ENCODE measurements at places on chromosomes 3 and 15.

DNA sequence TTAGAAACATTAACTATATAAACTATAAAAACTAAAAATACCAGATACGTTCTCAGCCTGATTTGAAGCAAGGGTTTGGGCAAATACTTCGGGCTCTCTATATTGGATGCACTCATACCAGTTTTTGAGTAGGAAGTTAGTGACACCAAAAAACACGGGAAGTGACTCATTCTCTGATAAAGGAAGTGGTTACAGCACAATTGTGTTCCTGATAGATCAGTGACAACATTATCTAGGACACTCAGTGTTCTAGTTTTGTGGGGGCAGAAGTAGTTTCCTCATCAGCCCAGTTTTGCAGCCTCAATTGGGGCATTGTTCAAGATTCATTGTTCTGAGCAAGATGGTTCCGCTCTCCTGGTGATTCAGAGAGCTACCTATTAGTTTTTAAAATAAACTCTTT, 469.6 kb upstream of the DPPA4 start:
- DNase-seq: no peak

- DNase-seq: no peak
Measured at GRCh38 chr3:81799403-81799802, 38.0 kb upstream of the GBE1 start.

DNA sequence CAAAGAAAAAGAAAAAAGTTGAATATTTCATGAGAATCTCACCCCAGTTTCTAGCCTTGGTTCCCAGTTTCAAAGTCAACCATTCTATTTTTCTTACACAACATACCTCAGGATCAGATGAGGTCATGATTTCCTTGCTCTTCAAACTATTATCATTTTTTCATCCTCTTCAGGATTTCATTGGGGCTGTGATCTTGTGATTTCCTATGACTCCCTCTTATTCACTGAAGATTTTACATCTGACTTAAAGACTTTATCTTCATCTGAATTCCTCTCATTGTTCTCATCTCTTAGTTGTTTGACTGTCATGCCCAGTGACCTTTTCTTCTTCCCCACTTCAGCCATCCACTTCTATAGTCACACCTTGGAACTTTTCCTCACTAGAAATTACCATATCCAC, 3.1 kb upstream of the C3orf33 start:
- DNase-seq: no peak

GRCh38 chr15:85793641-85794597, 806 bp downstream of the KLHL25 start:
- no peak for DNase-seq

GRCh38 chr3:157841029-157841428, 265.2 kb downstream of the SHOX2 start:
- no peak for DNase-seq

- DNase-seq: no peak
Measured at GRCh38 chr15:51765751-51766150, 14.4 kb downstream of the TMOD2 start.

GRCh38 chr3:185503521-185503920, 4.7 kb upstream of the TMEM41A start:
- DNase-seq: no peak

DNA sequence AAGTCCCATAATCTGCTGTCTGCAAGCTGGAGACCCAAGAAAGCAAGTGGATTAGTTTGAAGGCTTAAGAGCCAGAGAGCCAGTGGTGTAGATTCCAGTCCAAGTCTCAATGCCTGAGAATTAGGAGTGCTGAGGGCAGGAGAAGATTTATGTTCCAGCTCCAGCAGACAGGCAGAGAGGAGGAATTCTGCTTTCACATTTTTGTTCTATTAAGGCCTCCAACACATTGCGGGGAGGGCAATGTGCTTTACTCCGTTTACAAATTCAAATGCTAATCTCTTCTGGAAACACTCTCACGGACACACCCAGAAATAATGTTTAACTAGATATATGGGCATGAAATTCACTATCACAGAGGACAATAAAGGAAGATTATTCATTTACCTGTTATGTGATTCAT, 54.0 kb downstream of the DPH6 start:
- no peak for DNase-seq

- no peak for DNase-seq
Measured at GRCh38 chr3:153652076-153652475, 469.1 kb upstream of the ARHGEF26 start.

GRCh38 chr15:93179072-93179471, 90.1 kb upstream of the RGMA start:
- no peak for DNase-seq

DNA sequence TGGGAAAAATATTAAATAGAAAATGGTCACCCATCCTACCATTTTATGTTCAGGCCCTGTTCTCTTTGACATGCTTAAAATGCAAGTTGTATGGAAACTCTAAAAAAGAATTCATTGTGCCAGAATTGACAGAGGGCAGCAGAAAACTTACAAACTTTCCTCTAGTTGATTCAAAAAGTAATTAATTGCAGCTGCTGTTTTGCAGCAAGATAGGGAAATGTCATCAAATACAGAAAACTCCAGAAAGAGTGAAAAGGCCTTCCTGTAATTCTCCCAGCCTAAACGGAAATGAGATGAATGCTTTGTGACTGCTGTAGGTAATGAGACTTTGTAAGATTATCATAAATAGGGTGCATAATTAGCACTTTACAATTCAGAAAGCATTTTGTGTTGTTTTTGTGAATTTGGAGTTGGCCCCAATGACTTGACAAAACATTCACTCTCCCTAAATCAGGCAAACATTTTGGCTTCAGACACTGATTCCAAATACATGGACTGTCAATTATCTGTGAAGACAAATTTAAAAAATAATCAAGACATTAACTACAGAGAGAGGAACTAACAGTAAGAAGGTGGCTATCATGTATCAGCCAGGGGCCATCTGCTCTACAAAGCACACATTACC, 861.8 kb downstream of the SQOR start:
- DNase-seq: no peak

GRCh38 chr3:139236336-139236735, 107.5 kb upstream of the MRPS22 start:
- no peak for DNase-seq

DNA sequence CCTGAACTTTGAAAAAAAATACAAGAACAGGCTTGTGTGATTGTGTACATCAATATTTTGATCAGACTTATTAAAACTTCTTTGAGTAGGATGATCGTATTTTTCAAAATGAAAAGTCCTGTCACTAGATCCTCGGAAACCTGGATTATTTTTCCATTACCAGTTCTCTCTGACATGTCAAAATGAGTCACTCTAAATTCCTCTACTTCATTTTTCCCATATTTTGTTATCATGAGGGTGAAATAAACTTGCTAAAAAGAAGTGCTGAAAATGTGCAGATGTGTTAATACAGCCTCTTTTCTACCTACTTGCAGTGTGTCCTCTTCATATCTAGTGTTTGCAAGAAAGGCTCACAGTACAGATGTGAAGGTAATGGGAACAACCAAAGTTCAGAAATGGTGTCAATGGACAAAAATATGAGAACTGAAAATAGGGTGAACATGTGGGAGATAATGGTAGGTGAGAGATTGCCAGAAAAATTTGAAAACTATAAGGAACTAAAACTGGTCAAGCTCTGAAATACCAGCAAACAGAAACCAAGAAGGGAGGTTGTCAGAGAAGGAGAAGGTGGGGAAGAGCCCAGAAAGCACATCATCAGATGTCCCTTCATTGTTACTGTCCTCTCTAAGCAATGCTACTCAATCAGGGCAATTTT, 108.2 kb downstream of the EOMES start:
- no peak for DNase-seq

DNA sequence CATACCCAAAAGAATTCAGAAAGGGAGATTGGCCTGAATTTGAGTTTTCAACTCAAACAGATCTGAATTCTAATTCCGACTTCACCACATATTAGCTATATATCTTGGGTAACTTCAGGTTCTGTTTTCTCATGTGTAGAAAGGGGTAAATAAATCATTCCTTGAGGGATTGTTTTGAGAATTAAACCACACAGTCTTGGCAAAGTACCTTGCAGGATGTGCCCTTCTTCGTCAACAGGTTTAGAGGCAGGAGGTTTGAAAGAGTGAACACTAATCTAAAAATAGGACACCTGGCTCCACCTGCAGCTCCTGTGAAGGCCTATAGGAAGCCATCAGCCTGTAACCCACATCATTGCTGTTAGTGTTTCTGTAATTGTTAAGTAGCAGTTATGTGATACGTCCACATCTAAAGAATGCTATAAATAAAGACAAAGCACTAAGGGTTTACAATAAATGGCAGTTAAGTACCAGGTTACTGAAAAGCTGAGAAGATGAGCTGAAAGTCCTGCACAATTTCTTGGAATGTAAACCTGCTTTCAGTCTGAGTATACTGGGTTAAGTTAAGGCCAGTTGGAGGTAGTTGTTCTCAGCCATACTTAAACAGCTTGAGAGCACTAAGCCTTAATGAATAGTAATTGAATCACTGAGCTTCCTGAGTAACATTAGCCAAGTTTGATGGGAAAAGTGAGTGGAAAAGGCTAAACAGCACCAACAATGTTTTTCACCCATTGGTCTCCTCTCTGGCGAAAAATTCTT, 6.0 kb downstream of the CCDC80 start:
- DNase-seq: no peak

GRCh38 chr3:30299674-30300385, 306.6 kb upstream of the TGFBR2 start:
- no peak for DNase-seq

- no peak for DNase-seq
Measured at GRCh38 chr15:68608206-68608843, 29.5 kb downstream of the CORO2B start.

GRCh38 chr15:51004103-51004551, 90.6 kb downstream of the TNFAIP8L3 start:
- DNase-seq: no peak

GRCh38 chr15:85756411-85757072, 38.2 kb downstream of the KLHL25 start:
- no peak for DNase-seq

DNA sequence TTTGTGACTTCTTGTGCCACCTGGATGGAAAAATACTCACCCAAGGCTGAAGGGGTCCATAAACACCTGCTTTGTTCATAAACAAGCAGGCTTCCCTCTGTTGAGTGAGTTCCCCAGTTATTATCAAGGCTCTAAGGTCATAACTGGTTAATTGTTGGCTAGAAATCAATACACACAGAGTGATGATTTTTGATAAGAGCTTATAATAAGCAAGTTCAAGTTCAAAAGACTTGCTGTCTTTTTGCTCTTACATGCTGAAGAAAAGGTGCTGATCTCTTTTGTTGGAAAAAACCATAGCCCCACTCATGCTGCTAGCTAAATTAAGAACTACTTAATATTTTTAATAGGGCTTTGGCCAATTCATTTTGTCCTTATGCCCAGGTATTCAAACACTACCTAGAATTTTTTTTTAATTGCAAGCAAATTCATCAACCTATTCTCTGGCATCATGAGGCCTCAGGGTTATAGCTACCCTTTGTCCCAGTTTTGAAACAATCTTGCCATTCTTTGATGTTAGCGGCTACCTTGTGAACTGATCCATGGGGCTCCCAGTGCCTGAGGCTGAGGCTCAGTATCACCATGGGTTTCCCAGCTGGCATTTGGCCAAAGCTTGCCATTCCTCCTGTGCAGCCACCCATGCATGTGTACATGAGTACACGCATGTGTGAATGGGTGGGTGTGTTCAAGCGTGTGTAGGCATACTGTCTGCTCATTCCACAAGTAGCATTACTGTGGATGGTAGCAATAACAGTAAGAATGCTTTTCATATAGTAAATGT, 127.6 kb upstream of the LPP start:
- DNase-seq: no peak

- no peak for DNase-seq
Measured at GRCh38 chr15:41020311-41020710, 67.0 kb downstream of the CHAC1 start.

DNA sequence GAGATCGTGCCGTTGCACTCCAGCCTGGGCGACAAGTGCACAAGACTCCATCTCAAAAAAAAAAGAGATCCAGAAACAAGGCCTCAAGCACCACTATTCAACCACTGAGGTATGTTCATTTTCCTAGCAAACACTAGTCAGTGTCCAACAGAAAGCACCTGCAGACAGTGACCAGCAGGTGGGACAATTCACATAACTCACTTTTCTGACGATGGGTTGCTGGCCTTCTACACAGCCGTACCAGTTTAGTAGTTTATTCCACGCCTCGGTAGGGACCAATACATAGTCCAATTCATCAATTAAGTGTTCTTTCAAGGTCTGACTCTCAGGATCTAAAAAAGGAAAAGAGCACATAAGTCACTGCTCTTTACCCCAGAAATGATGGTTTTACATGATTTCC, 12.4 kb downstream of the USP4 start:
- DNase-seq: no peak

DNA sequence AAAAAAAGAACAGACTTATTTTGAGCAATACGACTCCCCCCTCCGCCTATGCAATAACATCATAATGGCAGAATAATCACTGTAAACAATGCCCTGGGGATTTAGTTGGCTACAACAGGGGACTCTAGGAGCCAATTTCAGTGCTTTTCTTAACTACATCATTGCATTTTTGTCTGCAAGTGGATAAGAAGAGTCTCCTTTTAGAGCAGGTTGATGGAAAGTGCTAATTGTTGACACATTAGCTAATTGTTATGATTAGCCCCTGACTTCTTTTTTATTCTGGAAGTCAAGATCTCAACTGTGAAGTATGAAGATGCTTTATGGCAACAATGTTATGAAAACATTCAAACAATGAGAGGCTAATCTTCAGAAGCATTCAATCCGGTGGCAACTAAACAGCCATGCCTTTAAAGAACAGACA, 121.2 kb downstream of the MECOM start:
- no peak for DNase-seq

DNA sequence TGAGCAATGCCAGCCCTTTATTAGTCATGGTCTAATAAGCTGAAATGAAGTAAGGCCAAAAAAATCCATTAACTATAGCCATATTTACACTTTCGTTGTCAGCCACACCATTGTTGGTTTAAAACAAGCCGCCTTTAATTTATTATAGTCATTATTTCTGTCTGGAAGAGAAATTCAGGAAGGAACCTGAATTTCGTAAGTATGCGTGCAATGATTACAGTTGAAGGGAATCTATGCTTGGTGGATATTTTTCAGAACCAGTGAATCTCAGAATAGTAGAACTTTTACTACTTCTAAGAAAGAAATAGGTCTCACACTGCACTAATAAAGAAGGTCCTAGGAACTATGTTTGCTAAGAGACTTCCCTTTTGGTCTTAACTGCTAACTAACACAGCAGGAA, 59.1 kb downstream of the FAM43A start:
- no peak for DNase-seq
